ENCODE measurements at places on chromosomes 5 and 9.

DNA sequence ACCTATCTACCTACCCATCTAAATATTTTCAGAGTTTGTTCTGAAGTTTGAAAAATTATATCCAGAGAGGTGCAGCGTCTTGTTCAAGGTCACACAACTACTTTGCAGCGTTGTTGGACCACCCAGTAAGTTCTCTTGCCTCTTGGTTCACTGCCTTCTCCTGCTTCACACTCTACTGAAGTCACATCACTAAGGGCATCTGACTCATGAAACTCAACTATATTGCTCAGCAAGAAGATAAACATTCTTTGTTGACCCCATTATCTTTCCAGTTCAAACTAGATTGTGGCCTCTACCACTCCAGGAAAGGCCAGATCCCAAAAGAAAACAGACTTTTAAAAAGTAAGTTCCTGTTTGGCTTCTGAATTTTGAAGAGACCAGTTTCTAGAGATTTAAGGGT lies 326.9 kb downstream of the SLIT3 start:
- no peak for DNase-seq

- no peak for DNase-seq
Observed at GRCh38 chr5:68456756-68457217, 241.2 kb downstream of the PIK3R1 start.

DNA sequence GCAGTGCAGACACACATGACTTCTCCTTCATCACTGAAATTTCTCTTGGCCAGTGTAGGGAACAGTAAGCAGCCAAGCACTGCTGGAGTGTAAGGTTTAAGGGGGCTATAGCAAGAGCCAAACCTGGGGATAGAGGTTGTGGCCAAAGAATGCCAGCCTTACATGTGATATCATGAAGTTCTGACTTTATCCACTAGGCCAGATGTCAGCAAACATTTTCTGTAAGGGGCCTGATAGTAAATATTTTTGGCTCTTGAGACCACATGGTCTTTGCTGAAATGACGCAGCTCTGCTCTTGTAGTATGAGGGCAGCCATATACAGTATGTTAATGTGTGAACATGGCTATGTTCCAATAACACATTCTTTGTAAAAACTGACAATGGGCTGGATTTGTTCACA lies 29.7 kb upstream of the FYB1 start:
- no peak for DNase-seq

DNA sequence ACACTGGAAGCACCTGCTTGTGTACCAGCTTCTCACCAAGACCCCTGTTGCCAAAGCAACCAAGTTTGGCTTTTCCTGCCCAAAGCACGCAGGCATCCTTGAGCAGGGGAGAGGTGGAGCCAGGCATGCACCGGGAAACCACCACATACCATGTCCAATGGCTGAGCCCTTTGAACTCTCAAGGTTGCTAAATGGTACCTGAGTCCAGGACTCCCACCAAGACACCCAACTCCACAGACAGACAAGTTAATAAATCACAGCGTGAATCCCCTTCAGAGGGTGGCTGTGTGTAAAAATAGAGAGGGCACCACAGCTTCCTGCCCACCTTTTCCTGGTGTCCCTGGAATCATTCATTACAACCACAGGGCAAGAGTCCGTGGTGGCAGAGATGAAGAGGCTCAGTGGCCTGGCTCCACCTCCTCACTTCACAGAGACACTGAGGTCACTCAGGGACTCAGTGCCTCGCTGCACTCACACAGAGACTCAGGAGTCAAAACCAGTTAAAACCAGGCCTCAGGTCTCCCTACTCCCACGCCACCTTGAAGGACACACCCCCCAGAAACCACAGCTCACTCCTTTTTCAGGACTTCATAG lies 143.7 kb downstream of the C5orf15 start:
- DNase-seq: no peak

Data from NCI-H1930 (cell line).